NCI-H774 (cell line): ENCODE measurements at places on chromosomes 11 and 22.

DNA sequence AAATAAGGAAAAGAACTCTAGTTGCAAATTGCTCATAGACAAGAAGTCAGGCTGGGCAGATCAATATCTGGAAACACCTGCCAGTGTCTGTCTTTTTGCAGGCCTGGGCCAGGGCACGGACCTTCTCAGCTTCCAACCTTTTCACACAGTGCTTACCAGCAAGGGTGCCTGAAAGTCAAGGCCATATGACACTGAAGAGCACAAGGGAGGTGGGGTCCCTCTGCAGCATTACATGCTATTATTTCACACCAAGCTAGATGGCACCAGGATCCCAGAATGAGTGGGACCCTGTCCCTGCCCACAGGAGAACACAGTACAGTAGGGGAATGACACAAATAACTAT lies 5.9 kb upstream of the PEX26 start:
- no peak for DNase-seq

GRCh38 chr11:84140386-84141169 lies 854.4 kb upstream of the CCDC90B start:
- DNase-seq: no peak

GRCh38 chr11:83409891-83410290 lies 123.7 kb upstream of the CCDC90B start:
- DNase-seq: no peak

DNA sequence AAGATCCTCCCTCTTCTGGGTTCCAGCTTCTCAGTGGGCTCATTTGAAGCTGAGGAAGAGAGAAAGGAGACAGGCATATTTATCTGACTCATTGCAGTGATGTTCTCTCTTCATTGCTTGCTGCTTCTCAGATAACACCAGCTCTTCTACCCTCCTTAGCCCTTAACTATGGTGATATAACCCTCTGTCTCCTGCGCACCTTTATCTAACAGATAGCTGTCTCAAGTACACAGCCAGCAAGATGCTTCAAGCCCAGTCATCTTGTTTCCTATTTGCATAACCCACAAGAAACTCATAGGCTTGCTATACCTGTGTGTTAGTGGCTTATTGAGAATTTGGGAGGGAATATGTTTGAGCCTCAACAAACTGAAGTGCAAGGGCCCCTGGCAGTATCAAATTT lies 12.6 kb downstream of the PRSS23 start:
- no peak for DNase-seq

DNA sequence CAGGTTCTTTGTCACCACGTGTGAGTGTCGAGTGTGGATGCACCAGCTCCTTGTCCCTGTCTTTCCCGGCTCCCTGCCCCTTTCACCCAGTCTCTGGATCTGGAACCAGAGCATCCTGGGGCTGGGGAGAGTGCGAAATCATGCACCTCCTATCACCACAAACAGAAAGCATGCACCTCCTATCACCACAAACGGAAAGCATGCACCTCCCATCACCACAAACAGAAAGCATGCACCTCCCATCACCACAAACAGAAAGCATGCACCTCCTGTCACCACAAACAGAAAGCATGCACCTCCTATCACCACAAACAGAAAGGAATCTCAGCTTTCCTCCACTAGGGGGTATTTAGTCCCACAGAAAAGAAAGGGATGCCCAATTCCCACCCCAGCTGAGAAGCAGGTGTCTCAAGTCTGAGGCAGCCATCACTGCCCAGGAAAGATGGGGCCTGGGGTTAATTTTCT lies 5.9 kb upstream of the GLB1L3 start:
- no peak for DNase-seq

GRCh38 chr11:26483108-26483507 lies 89.0 kb downstream of the MUC15 start:
- DNase-seq: no peak

GRCh38 chr11:8654503-8654902 lies 28.0 kb downstream of the TRIM66 start:
- no peak for DNase-seq

GRCh38 chr11:66936311-66936711 lies 21.9 kb downstream of the PC start:
- DNase-seq: no peak

DNA sequence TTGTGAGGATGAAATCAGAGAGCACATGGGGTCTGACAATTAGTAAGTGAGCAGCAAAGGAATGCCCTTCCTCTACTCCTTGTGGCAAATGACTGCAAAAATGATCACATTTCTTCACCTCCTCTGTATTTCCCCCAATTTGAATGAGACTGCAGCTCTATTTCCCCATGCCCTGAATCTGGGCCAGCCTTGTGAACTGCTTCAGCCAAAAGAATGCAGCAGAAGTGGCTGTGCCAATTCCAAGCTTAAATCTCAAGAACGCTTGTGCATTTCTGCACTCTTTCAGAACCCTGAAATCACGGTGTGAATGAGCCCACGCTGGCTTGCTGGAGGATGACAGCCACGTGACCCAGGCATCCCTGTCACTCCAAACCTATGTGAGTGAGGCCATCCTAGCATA lies 9.9 kb downstream of the SLC43A3 start:
- DNase-seq: no peak

DNA sequence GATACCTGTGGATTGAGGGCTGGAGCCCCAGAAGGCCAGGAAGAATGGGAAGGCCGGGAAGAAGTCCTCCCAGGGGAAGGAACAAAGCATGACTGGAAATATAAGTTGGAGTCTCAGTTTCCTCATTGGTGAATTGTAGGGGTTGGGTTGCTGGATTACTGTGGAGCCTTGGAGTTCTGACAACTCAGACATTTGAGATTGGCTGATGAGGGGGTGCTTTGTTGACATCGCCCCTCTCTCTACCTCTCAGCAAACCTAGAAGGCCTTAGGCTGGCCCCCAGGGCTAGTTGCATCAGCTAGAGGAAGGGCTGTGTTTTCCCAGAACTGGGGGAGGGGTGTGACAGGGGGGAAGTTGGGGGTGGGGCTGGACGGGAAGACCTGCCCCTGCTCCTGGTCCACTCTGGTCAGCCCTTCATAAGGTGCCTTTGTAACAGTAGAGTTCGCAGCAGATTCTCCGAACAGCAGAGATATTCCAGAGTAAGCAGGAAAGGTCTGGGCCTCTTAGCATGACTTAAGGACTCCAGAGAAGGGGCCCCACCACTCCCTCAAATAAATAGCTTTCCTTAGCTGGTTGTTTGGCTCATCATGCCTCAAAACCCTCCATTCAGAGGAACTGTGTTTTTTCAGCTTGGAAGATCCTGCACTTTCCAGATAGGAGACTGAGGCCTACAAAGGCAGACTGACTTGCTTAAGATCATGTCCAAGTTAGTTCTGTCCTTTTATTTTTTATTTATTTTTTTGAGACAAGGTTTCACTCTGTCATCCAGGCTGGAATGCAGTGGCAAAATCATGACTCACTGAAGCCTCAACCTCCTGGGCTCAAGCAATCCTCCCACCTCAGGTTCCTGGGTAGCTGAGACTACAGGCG lies 12.5 kb upstream of the THRSP start:
- no peak for DNase-seq

- DNase-seq: no peak
These were observed 14.1 kb downstream of the MIAT start for GRCh38 chr22:26671317-26672059.

GRCh38 chr11:83102834-83103233 lies 31.1 kb upstream of the RAB30 start:
- DNase-seq: no peak

GRCh38 chr11:72241291-72241781 lies 2.6 kb downstream of the PHOX2A start:
- DNase-seq: no peak

DNA sequence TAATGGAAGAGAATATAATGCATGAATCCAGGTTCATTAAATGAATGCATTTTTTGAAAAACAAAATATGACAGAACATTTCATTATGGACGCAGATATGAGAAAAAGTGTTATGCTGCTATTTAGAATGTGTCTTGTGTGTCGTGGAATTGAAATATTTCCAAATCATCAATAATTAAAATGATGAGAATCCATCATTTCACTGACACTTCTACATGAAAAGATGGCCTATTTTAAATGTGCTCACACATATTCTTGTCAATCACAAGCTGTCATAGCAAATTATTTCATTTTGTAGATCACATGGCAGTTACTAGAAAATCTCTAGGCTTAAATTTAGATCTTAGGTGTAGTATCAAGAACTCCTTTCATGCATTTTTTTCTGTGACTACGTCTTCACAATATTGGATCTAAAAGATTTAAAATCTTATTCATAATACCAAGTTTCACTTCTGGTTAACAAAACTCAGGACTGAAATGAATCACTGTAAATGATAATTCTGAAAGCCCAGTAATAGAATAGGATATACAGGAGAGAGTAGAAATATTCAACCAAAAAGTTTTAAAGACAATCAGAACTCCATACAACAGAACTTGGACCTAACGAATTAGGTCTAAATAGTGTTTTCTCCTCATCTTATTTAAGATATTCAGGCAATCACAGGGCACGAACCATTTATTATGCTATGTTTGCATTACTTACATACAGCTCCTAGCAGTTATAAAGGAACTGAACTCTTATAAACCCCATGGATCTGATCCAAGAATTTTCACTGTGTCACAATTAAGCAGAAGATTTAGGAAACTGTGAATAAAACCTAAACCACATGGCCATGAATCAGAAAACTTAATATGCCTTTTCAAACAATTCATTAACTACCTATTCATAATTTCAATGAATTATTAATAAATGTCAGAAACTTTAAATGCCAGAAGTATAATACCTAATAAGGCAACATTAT lies 67.7 kb downstream of the DCDC1 start:
- DNase-seq: no peak

DNA sequence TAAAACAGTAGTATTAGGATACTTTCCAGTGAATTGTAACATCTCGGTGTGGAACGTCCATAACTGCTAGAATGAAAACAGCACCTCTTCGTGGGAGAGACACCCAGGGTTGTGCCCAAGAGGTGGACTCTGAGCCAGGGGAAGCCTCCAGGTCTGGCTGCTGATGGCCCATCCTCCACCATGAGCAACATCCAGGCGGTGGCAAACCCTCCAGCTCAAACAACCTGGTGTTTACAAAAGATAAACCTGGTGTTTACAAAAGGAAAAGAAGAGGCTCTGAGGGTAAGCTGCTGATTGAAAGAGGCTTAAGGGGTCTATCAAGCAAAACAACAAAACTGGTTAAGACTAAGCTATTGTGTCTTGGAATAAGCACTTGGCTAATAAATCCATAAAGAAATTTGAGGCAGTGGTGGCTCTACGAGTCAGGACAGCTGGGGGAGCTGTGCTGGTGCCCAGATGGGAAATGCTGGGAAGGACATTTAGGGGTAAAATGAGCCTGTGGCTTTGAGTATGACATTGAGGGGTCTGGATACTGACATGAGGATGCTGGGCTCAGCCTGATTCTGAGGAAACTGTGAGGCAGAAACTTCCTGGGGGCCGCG lies 909.0 kb downstream of the BRD1 start:
- DNase-seq: no peak

DNA sequence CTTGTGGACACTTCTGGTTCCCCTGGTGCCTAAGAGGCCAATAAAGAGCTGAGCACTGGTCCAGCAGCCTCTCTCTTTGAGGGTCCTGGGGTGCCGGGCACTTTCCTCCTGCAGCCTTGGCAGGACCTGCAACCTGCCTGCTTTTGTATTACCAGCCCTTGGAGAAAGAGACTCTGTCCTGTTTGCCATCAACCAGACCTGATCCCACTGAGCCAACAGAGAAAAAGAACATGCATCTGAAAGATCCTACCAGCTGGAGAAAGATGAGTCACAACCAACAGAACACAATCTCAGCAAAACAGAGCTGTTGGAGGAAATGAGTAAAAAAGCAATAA lies 321.0 kb downstream of the DDX10 start:
- DNase-seq: no peak

DNA sequence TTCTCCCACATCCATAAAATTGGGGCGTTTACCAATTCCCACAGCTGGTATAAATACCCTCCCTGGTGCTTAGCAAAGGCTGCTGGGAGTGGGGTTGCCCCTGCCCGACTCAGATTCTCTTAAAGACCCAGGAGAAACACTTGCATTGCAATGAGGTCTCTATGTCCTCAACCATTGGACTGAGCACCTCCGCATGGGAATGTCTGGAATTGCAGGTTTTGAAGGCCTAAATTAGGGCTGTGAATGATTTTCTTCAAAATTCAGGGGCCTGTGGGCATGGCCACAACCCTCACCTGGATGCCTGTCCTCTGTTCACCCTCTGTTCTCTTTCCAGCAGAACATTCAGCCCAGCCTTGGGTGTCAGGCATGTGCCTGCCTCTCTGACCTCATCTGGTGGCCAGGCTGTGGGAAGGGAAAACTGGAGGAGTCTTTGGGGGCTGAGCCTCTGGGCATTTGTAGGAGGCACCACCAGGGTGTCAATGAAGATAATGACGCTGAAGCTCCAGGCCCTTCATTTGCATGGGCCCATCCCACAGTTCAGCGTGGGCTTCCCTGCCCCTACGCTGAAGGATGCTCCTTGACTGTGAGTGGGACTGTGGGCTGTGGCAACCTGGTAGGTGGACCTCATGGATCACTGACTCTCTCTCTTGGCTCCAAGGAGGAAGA lies 52.7 kb upstream of the MYEOV start:
- DNase-seq: no peak

GRCh38 chr11:24755260-24755839 lies 258.5 kb downstream of the LUZP2 start:
- no peak for DNase-seq

DNA sequence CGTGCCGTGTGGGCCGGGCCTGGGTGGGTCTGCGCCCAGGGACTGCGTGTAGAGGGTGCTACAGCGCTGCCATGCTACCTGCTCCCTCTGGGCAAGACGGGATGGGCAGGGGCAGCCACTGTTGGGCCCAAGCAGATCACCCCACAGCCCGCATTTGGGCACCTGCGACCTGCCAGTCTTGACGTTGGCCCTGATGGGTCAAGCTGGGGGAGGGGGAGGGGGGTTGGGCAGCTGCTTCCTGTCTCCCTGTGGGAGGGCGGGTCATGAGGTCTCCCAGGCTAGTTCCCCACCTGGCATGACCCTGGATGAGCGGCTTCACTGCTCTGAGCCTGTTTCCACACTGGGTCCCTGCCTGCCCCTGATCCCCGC lies 2.8 kb upstream of the RPS19BP1 start:
- DNase-seq: no peak

- DNase-seq: no peak
These were observed 5.2 kb downstream of the PITPNM1 start for GRCh38 chr11:67499808-67500483.

GRCh38 chr22:25621986-25622385 lies 57.5 kb downstream of the GRK3 start:
- DNase-seq: no peak

GRCh38 chr11:44575288-44575672 lies 9.8 kb downstream of the CD82 start:
- no peak for DNase-seq

GRCh38 chr22:30422481-30423300 lies 2.9 kb upstream of the MTFP1 start:
- DNase-seq: no peak

GRCh38 chr11:47216121-47216798 lies 1.5 kb downstream of the DDB2 start:
- no peak for DNase-seq

- no peak for DNase-seq
These were observed 971.8 kb upstream of the TENM4 start for GRCh38 chr11:80412604-80413003.

- no peak for DNase-seq
These were observed 1598.1 kb downstream of the FAM181B start for GRCh38 chr11:81135570-81135969.

GRCh38 chr22:29183971-29184848 lies 21.5 kb upstream of the EMID1 start:
- no peak for DNase-seq

- no peak for DNase-seq
These were observed 18.5 kb downstream of the PRR33 start for GRCh38 chr11:1873048-1873812.
